Stimulated activated CD4-positive, alpha-beta T cell treated with anti-CD3 and anti-CD28 coated beads, Interleukin-15, amount 100 ng/mL, for 1 hour (primary cell): ENCODE measurements at places on chromosomes 4 and X.

DNA sequence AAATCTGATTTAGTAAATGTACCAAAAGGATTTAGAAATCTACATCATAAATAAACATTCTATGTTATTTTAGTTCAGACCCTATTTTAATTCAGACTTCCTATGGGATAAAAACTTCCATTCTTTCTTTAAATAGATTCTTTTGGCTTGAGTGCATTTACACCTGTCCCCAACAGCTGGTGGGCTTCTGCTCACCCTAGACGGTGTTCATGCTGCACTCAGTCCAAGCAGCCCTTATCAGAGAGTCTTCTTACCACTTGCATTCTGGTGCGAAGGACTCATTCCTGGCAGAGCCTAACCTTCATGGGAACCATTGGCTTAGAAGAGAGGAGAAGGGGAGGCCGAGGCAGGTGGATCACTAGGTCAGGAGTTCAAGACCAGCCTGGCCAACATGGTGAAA lies 57.3 kb downstream of the NPNT start:
- DNase-seq = no peak

DNA sequence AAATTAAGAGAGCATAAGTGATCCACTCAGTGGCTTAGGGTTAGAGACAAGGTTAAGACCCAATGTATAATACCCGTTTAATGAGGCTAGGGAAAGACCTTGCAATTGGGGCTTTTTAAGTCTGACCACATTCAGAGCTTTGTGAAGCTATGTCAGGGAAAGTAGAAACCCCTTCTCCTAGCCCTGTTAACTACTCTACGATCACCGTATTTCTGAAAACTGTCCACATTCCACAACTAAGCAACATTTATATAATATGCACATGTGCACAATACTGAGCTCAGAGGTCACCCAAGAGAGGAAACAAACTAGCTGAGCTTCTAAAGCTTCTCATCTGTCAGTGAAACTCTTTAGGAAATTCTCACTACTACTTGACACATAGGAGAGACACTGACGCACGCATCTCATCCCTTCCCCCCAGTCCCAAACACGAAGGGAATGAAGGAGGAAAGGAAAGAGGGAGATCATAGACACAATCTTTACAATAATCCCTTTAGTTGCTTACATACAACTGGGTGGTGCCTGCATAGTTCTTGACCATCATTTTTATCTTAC lies 56.2 kb downstream of the METTL14 start:
- DNase-seq = no peak

DNA sequence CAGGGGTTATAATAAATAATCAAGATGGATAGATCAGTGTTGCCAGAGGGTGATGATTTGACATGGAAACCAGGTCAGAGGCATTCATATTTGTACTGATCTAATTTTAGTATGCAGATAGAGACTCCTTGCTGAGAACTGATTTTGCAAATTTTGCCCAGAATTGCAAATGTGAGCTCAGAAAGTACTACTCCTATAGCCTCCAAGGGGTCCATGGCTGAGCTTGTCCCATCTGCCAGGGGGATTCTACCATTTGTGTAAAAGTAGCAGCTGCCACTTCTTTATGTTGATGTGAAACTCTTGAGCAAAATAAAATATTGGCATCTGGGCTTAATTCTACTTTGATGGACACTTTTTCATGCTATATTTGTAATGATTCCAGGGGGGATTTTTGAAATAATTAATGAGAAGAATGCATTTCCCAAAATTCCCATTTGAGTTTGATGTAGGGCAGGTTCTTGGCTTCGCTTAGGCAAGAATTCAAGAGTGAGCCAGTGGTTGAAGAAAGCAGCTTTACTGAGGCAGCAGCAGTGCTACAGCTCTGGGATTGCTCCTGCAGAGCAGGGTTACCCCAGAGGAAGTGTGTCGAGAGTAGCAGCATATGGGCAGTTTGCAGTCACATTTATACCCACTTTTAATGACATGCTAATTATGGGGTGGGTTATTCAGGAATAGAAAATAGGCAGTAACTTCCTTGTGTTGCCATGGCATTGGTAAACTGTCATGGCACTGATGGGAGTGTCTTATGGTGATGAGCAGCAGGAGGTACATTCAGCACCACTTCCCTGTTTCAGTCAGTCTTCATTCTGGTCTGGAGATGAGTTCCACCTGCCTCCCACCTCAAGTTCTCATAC lies 38.7 kb upstream of the DCLK2 start:
- no peak for DNase-seq

- DNase-seq = no peak
Observed at GRCh38 chr4:156790866-156791265, 180.7 kb downstream of the PDGFC start.

DNA sequence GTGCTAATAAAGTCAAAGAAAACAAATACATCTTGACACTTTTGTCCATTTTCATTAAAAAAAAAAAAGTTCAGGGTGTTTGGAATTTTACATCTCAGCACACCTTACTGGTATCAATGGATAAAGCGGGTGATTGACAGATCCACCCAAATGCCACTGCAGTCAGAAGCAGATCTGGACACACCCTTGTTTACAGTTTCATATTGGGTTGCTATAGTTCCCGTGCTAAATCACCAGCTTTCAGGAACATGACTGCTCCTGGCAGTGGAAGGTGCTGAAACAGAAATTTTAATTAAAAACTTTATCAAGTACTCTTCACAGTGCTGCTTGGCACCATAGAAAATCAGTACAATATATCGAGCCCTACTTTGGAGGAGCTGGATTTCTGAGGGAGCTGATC lies 116.3 kb downstream of the STOX2 start:
- no peak for DNase-seq

GRCh38 chr4:53608649-53609048 lies 17.4 kb upstream of the LNX1 start:
- no peak for DNase-seq

- DNase-seq = no peak
Observed at GRCh38 chrX:153722704-153723350, 1.4 kb downstream of the BCAP31 start.

- no peak for DNase-seq
Observed at GRCh38 chrX:1165535-1166196, 46.8 kb downstream of the CRLF2 start.

- DNase-seq = no peak
Observed at GRCh38 chrX:819684-820083, 189.1 kb downstream of the SHOX start.

DNA sequence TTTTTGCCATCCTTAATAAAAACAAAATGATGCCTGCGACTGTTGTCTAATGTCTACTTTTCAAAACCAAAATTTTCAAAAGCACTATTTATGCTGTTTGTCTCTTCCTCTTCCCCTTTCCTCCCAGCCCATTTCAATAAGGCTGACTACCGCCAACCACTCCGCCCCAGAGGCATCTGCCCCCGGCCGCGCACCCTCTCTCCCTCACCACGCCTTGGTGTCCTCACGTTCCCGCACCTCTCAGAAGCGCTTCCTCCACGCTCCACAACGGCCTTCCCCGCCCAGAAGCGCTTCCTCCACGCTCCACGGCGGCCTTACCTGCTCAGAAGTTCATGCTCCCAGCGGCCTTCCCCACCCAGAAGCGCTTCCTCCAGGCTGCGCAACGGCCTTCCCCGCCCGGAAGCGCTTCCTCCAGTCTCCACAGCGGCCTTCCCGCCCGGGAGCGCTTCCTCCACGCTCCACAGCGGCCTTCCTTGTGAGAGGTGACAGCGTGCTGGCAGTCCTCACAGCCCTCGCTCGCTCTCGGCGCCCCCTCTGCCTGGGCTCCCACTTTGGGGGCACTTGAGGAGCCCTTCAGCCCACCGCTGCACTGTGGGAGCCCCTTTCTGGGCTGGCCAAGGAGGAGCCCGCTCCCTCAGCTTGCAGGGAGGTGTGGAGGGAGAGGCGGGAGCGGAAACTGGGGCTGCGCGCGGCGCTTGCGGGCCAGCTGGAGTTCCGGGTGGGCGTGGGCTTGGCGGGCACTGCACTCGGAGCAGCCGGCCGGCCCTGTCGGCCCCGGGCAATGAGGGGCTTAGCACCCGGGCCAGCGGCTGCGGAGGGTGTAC lies 490.4 kb upstream of the ZFP42 start:
- no peak for DNase-seq

GRCh38 chrX:2284133-2284532 lies 216.6 kb downstream of the DHRSX start:
- DNase-seq = no peak

DNA sequence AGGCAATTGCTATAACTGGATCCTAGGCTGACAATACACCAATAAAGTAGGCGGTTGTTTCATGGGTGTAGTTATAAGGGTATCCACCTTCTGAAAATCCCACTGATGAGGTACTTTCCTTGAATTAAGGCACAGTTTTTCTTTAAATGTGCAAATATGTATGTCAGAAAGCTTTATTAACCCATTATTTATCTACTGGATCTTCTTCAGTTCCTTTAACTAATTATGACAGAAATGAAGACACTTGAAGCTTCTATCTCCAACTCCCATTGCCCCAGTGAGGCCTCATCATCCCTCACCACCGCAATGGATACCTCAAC lies 159.6 kb upstream of the KLF3 start:
- DNase-seq = no peak

DNA sequence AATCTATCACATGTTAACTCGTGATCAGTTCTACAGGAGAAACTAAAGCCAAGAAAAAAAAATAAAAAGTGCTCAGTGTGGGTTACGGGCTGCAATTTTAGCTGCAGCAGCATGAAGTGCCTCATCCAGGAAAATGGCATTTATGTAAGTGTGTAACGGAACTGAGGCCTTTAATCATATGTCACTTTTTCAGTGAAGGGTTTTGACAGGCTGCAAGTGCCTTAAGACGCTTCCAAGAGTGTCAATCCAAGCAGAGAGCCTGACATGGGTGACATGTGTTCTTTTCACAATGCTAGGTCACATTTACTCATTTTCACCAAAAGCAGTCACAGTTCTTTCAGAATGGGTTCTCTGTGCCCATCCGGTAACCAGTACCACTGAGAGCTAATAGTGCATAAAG lies 604.6 kb downstream of the RAB28 start:
- no peak for DNase-seq

DNA sequence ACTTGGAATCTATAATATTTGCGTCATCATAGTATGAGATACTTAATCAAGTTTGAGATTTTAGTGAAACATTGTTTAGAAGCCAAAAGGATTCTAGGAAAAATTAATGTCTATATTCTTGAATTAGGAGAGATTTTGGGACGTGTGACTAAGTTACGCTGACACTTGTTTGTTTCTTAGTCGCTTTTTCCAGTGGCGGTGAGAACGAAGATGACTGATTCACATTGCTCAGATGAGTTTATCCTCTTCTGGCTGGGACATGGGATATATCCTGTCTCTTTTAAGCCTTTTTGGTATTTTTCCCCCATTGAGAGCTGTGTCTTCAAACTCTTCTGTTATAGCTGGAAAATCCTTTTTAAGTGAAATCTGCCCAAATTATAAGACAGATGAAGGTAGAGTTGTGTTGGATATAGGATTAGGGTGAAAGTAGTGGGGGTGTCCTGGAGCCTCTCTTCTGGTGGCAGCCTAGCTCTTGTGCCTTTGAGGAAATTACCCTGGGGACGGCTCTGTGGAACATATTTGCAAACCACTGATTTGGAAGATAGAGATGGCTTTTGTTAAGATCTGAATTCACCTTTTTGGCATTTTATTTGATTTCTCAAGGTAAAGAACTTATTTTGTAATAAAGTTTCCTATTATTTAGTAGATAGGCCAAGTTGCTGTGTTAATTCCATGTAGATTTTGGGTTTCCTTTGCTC lies 49.7 kb downstream of the HTT start:
- DNase-seq = no peak

- no peak for DNase-seq
Observed at GRCh38 chr4:123259676-123260646, 136.6 kb upstream of the SPRY1 start.

DNA sequence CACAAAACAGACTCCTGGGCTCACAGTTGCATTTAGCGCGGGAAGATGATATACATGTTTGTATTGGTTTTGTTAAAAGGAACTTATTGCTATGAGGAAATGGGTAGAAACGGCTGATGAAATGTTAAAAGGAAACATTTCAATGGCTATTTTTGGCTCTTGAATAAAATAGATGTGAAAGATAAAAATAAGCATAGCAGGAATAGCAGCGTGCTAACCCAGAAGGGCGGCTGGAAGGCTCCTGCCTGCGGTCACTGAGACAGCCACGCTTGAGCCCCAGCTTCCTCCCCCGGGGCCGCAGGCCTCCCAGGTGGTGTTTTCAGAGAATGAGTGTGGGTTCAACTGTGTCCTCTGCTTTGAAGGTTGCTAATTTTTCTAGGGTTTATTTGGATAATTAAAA lies 35.0 kb upstream of the CLCN4 start:
- DNase-seq = no peak

GRCh38 chr4:183347566-183347965 lies 25.3 kb upstream of the CLDN24 start:
- no peak for DNase-seq

DNA sequence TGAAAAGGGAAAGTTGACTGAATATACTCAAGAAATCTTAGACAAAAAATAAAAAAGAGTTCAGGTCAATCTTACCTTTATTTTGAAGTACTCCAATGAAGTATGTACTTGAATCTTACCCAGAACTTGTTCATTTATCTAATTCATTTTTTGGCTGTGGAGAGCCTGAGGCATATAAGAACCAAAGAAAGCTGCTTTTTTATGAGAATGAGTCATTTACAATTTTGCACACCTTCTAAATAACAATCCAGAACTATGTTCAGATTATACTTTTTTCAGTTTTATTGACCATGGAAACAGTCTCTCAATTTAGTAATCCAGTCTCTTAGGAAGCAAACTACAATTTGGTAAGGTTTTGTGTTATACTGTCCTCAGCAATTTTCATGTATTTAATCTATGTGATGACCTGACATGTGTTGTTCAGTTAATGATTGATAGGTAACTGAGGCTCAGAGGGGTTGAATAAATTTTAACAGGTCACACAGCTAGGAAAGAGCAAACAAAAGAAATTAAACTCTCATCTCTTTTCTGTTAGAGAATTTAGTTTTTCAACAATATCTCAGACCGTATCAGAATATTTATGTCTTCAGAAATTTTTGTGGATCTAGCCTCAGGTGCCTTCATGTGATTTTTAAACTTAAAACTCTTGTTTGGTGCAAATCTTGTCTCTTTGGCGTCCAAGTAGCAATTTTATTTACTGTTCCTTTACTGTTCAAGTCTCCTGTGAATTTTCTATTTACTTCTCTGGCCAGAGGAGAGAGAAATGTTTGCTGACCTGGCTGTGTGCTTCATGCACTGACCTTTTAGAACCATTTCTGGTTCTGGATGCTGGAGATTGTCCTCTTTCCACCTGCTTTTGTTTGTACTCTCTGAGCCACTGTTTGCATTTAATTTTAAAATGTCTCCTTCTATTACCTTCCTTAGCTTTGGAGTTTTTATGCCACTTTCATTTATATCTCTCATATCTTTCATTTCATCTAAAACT lies 1453.4 kb downstream of the STIM2 start:
- no peak for DNase-seq

DNA sequence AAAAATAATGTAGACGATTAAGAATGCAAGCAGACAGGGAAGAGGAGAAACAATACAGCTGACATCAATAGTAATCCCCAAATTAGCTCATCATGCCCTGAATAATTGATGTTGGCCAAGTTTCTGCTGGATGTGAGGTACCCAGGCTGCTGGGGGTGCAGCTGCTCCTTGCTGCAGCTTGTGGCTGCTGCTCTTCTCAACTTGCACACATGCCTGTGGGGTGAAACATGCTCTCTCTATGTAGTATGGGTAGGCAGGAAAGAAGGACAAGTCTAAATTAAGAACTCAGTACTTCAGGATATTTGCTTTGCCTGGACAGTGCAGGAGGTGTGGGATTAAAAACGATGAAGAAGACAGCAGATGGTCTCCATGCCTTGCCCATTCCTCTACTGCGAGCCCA lies 16.7 kb downstream of the EDA2R start:
- DNase-seq = no peak
